ENCODE measurements at places on chromosomes 12 and 14. TPM values are rescaled to one million over a fixed set of nuclear protein-coding genes. Genes with fewer than 3 reads are reported as not detected.

- H3K36me3 ChIP-seq: no peaks in the 10 kb centered on the region
- no peaks in the 10 kb centered on the region for H3K27me3 ChIP-seq
Measured at GRCh38 chr12:90832427-90832826, 122.5 kb downstream of the CCER1 start.

GRCh38 chr14:100393362-100393761 is 70.2 kb downstream of the SLC25A47 start:
- no peak overlapping the region for H3K4me3 ChIP-seq
- DNase-seq: no peak
- no peak overlapping the region for H3K27ac ChIP-seq
- H3K27me3 ChIP-seq: no peaks in the 10 kb centered on the region
- H3K36me3 ChIP-seq: peaks cover 18% of the 10 kb centered on the region

DNA sequence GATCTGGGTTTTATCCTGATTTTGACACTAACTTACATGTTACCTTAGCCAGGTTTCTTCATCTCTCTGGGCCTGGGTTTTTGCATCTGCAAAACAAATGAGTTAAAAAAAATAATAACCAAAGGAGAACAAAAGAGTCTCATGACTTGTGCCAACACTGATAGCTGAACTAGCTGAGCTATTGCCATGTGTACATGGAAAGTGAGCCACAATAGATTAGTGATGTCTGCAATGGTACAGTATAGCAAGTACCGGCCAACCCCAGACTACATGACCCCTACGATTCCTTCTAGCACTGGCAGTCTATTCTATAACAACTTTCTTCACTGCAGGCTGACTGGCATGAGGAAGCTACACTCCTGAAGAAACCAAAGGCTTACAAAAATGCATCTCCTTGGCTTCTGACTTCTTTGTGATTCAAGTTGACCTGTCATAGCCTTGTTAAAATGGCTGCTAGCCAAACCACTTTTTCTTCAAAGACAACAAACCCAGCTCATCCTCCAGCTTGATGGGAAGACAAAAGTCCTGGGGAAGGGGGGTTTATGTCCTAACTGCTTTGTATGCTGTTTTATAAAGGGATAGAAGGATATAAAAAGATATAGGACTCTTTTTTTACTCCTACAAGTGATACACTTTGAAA is 123.7 kb downstream of the DAD1 start:
- DNase-seq: no peak
- H3K27ac ChIP-seq: no peak overlapping the region
- H3K4me1 ChIP-seq: peaks cover 1% of the 10 kb centered on the region

- peaks cover 47% of the 10 kb centered on the region for H3K27me3 ChIP-seq
- H3K4me3 ChIP-seq: peak overlapping the region; percentile 93
- no peak overlapping the region for H3K27ac ChIP-seq
- peaks cover 25% of the 10 kb centered on the region for H3K4me1 ChIP-seq
- no peak for DNase-seq
Measured at GRCh38 chr12:67067453-67068203, 201.5 kb upstream of the CAND1 start.

Gene CCDC197
- not detected for total RNA-seq

DNA sequence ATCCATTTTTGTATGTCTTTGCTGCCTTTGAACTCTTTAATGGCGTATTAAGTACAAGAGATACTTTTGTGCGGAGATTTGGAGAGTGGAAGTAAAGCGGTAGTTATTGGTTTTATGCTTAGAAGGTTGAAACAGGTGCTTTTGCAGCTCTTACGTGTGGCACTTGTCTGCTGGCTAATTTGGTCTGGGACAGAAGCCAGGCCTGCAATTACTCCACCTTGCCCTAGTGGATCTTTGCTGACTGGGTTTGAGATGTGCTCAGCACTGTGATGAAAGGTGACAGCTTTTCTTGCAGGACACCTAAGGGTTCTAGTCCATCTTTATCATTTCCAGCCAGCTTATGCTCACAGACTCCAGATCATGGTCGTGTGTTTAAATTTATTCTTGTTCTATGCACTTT is 252.5 kb downstream of the RPL10L start:
- H3K36me3 ChIP-seq: no peaks in the 10 kb centered on the region
- no peak for DNase-seq
- H3K4me1 ChIP-seq: no peaks in the 10 kb centered on the region

GRCh38 chr12:104133321-104133720 is 4.7 kb downstream of the NFYB start:
- no peak for DNase-seq
- no peaks in the 10 kb centered on the region for H3K27me3 ChIP-seq
- H3K36me3 ChIP-seq: peaks cover 2% of the 10 kb centered on the region
- H3K4me3 ChIP-seq: no peak overlapping the region
- H3K4me1 ChIP-seq: peaks cover 25% of the 10 kb centered on the region
- no peak overlapping the region for H3K27ac ChIP-seq

Gene CLEC7A
- total RNA-seq: not detected

GRCh38 chr14:59543873-59544272 is 32.7 kb downstream of the CCDC175 start:
- H3K36me3 ChIP-seq: no peaks in the 10 kb centered on the region
- no peaks in the 10 kb centered on the region for H3K4me1 ChIP-seq
- peaks cover 9% of the 10 kb centered on the region for H3K27me3 ChIP-seq
- no peak overlapping the region for H3K27ac ChIP-seq

DNA sequence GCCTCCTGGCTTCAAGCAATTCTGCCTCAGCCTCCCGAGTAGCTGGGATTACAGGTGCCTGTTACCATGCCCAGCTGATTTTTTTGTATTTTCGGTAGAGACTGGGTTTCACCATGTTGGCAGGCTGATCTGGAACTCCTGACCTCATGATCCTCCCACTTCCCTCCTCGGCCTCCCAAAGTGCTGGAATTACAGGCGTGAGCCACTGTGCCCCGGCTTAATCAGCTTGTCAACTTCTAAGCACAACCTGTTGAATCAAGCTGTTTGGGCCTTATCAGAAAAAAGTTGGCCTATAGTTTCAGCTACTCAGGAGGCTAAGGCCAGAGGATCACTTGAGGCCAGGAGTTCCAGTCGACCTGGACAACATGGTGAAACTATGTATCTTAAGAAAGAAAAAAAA is 7.9 kb downstream of the MARK3 start:
- no peak for DNase-seq
- no peak overlapping the region for H3K27ac ChIP-seq
- no peak overlapping the region for H3K4me3 ChIP-seq

Gene SIX6
- total RNA-seq: not detected

Gene TAS2R13
- total RNA-seq: 1.2 TPM

Gene ADCY4
- total RNA-seq: 3.8 TPM

DNA sequence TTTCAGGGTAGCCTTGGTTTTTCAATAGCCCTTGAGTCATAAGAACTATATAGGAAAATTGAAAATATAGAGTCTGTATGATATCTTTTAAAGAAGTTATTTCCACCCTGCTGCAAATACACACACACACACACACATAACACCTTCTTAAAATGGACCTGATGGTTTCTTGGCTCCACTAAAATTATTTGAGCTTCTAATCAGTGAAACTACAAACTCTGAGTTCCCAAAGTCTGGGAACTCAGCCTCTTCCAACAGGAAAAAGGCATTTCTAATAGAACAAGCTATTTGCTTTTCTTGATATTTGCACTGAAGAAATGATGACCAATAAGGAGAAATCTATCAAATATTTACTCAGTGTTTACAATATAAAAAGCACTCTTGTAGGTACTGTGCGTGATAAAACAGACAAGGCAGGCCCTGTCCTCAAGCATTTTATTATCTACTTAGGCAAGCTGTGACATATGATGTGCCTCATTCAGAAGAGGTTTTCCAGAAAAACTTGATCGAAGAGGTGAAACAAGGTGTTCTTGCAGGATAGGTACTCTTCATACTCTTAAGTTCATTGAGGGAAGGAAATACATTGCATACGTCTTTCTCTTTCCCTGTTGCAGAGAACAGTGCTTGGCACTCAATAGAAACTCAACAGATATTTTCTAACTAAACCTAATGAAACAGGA is 88.6 kb downstream of the MGST1 start:
- H3K27ac ChIP-seq: no peak overlapping the region
- no peaks in the 10 kb centered on the region for H3K36me3 ChIP-seq
- DNase-seq: no peak
- no peak overlapping the region for H3K4me3 ChIP-seq

Gene RAD9B
- total RNA-seq: 3.8 TPM

DNA sequence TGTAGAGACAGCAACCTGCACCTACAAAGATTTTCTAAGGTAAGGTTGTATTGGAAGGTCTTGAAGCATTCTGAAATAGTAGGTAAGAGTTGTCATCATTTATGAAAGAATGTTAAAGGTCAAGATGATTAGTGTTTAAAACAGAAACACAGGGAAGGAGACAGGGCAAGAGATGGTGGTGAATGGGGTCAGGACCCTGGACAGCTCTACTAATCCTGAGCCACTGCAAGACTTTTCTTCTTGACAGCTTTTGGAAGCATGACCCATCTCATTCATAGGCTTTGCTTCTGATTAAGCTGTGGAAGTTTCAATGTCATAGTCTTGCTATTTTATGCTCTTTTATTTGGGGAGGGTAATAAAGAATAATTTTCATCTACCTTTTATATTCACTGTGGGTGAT is 75.5 kb upstream of the CAND1 start:
- H3K4me1 ChIP-seq: no peaks in the 10 kb centered on the region
- H3K36me3 ChIP-seq: no peaks in the 10 kb centered on the region

Gene NR4A1
- total RNA-seq: 2.4 TPM

DNA sequence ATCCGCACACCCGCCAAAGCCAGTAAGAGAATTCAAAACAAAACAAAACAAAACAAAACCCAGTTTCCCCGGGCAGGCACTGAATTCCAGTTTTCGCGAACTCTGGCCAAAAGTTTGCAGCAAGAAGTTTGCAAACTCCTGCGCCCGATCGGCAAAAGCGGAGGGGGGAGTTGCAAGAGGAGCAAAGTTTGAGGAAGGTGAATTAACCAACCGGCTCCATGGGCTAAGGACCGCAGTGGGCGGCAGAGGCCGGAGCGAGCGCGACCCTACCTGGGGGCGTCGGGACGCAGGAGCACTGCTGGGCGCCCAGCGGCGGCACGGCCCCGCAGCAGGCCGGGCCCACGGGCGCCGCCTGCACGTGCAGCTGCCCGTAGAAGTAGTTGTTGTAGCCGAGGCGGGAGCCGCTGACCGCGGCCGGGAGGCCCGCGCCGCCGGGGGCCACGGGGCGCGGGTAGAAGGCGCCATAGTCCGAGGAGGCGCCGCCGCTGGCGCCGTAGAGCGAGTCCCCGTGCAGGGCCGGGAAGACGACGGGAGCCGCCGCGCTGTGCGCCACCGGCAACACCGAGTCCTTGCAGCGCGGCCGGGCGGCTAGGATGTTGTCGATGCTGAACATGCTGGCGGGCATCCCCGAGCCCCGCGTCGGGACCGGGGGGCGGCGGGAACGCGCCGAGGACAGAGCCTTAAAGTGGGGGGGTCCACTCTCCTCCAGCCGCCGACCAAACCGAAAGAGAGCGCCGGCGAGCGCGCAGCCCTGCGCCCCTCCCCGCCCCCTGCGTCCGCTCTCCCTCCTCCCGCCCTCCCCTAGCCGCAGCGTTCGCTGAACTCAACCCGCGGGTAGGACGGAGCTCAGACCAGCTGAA is at the start of gene GSC:
Gene GSC (minus strand): TSS at position 723 of the 860 bp plus-strand sequence. CDS start 98 bp downstream, at position 625.
- H3K4me1 ChIP-seq: peaks cover 19% of the 10 kb centered on the region
- H3K27me3 ChIP-seq: peaks cover 72% of the 10 kb centered on the region
- DNase-seq: no peak
- peak within 1 kb of the TSS; percentile 75 for H3K4me3 ChIP-seq

DNA sequence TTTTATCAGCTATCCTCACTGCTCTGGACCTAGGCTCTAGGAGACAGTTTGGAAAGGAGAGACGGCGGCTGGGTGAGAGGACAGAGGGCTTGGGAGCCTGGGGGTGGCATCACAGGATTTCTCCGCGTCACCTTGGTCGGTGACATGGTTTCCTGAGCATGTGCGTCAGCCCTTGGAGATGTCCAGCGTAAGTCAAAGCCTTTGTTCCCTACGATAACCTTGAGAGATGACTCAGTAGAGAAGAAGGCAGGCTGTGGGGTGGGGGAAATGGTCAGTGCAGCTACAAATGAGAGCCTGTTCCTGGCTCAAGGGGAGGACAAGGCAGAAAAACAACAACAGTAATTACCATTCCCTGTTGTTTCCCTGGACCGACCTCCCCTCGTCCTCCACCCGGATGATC is 90.2 kb upstream of the TBX3 start:
- no peak overlapping the region for H3K27ac ChIP-seq
- H3K4me1 ChIP-seq: no peaks in the 10 kb centered on the region
- peaks cover 4% of the 10 kb centered on the region for H3K36me3 ChIP-seq

- H3K27ac ChIP-seq: no peak overlapping the region
- peaks cover 31% of the 10 kb centered on the region for H3K4me1 ChIP-seq
- no peak overlapping the region for H3K4me3 ChIP-seq
- H3K27me3 ChIP-seq: no peaks in the 10 kb centered on the region
Measured at GRCh38 chr14:97543816-97544215, 746.6 kb downstream of the VRK1 start.

GRCh38 chr14:23514644-23514957 is 37.0 kb downstream of the ZFHX2 start:
- H3K4me1 ChIP-seq: peaks cover 27% of the 10 kb centered on the region
- no peaks in the 10 kb centered on the region for H3K36me3 ChIP-seq
- no peak overlapping the region for H3K4me3 ChIP-seq
- DNase-seq: no peak

GRCh38 chr14:79571366-79571765 is 639.9 kb downstream of the DIO2 start:
- H3K4me1 ChIP-seq: no peaks in the 10 kb centered on the region
- peaks cover 3% of the 10 kb centered on the region for H3K27me3 ChIP-seq
- no peaks in the 10 kb centered on the region for H3K36me3 ChIP-seq
- no peak overlapping the region for H3K4me3 ChIP-seq

Measured in naive thymus-derived CD8-positive, alpha-beta T cell (primary cell).